Right hindlimb (tissue), 1 donor: ENCODE measurements at places on chromosomes 3 and 15.

DNA sequence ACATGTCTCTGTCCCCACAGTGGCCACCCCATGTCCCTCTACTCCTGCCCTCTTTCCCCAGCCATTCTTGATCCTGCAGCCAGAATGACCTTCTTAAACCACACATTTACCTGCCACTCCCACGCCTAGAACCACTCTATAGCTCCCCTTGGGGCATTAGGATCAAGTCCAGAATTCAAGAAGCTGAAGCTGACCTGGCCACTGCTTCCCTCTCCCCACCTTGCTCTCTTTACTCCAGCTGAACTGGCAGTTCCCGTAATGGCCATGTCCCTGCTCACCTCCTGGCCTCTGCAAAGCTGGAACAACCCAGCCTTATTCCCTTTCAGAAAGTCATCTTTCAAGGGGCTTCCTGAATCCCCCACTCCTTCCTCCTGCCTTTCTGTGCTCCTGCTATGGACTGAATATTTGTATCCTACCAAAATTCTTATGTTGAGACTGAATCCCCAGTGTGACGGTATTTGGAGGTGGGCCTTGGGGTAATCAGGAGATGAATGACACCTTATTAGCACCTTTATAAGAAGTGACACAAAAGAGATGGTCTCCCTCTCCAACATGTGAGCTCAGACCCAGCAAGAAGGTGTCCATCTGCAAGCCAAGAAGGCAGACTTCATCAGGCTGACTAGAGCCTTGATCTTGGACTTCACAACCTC is 3.8 kb downstream of the CSRNP1 start:
- no peak for DNase-seq

- DNase-seq: no peak
Observed at GRCh38 chr3:151169262-151169947, 33.6 kb downstream of the GPR171 start.

DNA sequence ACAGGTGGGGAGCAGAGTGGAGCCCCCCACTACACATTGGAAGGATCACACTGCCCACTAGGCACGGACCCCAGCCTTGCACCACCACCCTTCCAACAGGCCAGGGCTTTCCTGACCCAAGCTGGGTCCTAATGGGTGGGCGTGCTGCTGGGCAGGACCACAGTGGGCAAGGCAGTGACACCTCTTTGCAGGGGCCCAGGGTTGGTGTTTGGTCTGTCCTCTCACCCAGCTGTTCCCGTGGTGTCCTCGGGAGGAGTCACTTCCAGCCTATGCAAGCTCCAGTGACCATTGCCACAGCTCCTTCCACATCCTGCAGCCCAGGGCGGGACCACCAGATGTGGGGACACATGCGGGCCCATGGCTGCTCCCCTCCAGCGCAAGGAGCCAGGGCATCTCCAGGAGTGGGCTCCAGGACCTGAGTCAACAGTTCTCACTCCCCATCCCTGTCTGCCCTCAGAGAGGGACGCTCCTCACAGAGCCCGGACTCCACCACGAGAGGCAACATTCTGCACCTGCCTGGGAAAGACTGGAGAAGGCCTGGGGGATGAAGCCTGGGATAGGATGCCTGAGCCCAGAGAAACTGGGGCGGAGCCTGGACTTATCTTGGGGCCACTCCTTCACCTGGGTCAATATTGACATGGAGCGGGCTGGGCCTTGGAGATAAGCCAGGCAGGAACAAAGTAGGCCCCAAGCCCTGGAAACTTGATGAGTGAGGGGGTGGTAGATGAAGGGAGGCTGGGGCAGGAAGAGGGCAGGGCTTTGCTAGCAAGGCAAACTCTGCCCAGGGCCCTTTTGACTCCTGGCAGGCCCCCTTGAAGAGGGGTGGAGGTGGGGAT is 3.9 kb upstream of the VILL start:
- DNase-seq: no peak

DNA sequence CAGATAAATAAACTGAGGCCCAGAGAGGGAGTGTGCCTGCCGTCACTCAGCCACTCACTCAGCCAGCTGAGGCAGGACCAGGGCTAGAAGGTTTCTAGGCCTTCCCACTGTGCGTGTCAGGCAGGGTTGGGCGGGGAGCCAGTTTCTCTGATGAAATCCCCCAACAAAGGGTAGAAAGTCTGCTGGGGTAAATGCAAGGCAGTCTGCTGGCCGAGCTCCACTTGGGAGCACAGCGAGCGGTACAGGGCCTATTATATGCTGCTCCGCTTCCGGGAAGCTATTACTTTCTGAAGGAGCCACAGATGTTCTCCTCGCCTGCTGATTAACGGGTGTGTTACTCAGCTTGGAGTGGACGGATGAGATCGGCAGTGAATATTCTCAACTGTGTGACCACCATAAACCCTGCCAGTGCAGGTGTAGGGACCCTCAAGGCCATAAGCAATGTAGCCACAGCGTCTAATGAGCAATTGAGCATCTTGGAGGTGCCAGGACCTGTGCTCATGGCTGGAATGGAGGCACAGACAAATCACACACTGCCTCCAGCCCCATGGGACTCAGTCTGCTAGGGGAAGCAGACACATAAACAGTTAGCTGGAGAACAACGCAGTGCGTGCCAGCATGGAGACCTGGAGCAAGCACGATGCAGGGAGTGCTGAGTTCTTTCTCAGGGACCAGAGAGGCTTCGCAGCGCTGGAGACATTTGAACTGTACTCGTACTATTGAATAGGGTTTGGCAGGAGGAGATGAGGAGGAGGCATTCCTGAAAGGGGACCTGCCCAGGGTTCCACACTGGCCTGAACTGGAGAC is 42.1 kb downstream of the CORO2B start:
- DNase-seq: peak; percentile 86

DNA sequence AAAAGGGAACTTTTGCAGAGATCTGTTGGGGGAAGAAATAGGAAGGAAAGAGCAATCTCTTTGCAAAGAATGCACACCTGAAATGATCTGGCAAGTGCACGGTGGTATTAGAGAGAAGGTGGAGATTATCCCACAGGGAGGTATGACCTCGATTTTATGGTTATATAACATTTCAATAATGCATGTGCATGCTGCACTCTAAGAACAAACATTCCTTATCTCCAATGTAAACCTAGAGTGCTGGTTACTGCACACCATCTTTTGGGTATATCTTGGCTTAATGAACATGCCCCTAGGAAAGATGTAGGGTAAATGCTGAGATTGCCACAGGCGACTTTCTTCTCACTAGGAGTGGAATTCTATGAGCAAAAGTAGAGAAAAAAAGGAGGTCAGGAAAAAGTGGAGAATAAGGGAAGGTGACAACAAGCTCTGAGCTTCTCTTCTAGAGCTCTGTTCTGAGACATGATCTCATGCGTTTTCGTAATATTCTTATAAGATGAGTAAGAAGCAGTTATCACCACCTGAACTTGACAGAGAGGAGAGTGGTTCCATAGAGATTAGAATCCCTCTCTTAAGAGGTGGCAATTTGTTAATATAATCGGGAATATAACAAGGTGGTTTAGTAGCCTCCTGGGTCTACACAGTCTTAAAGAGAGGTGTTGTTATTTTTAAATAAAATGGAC is 117.5 kb upstream of the TMC3 start:
- DNase-seq: no peak

DNA sequence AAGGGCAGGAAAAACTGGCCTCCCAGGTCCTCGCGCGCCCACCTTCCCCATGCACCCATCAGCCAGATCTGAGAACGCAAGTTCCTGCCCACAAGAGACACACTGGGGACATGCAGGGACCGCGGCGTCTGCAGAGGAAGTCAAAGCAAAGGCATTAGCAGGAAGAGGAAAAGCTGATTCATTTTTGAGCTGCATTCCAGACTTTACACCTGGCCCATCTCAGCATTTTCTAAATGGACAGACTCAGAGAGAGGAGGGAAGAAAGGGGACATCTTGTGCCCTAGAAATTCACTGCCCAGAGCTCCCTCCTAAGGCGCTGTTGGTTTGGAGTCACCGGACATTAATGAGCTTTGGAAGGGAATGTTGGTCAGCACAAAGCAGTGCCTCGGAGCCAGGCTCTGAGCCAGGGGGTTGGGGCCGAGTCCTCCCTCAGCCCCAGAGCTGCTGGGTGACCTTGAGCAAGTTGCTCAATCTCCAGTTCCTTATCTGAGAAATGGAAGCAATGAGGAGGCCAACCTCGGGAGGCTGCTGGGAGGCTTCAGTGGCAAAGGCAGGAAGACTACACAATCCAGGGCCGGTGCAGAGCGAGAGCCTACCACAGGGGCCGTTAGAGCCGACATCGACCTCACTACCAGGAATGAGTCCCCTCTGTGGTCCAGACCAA is 150.5 kb upstream of the IQSEC1 start:
- DNase-seq: no peak

DNA sequence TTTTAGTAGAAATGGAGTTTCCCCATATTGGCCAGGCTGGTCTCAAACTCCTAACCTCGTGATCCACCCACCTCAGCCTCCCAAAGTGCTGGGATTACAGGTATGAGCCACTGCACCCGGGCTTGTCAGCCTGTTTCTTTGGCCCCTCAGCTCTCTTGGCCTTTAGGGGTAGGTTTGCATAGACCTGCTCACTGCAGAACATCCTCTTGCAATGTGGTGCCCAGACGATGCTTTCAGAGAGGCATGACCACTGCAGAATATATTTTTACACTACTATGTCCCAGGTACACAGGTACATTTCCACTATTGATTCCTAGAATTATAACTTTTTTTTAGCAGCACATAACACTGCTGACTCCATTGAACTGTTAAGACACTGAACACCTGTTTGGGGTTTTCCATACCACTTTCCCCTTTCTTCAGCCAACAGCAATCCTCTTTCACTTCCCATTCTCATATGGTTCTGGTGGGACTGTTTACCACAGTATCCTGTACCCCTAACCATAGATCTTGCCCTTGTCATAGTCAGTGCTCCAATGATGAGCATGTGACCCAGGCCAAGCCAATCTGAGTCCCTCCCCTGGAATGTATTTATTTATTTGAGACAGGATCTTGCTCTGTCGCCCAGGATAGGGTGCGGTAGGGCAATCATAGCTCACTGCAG is 21.1 kb downstream of the CCDC32 start:
- no peak for DNase-seq
